ENCODE measurements at places on chromosomes 12 and 14.

GRCh38 chr12:127650626-127651025 lies 616.3 kb upstream of the TMEM132C start:
- DNase-seq, result no peak

DNA sequence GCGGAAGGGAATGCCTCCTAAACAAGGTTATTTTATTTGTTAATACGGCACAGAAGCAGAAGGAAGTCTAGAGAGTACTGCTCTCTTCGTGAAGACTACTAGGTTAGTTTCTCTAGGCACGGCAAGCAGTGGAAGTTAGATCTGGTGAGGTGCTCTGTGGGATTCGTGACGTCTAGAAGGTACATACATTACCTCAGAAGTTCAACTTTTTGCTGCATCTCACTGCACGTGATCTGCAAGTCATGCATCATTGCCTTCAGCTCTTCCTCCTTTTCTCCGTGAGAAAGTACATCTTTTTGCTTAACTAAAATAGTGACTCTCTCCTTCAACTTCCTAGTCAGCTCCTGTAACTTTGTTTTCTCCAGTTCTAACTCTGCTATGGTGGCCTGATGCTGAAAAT lies 74.7 kb downstream of the NIN start:
- no peak for DNase-seq

DNA sequence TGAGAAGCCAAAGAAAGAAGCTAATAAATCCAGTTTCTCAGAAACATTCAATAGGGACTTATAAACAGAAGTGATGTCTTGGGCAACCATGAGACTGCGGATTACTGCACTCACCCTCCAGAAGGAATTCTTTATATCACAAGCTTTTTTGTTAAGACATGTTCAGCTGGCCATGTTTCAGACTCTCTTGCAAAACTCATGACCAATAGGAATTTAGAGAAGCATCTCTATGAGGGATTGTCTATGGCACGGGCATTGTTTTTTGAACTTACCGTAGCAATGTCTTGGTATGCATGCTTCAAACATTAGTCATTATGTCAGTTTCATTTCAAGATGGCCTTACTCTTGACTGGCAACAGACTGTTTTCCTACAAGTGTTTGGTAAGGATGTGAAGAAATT lies 15.5 kb upstream of the ZNF268 start:
- DNase-seq, result no peak

- no peak for DNase-seq
Measured at GRCh38 chr14:56205881-56206280, 87.7 kb downstream of the PELI2 start.
